ENCODE measurements at places on chromosomes 1 and 21. TPM values are rescaled to one million over a fixed set of nuclear protein-coding genes. Genes with fewer than 3 reads are reported as not detected.

The RNASEL gene
- 1.5 TPM for total RNA-seq

The PLEKHA6 gene
- 71.7 TPM for total RNA-seq

The FCRL1 gene
- total RNA-seq: not detected

The NOS1AP gene
- total RNA-seq: 4.9 TPM

The PRKAA2 gene
- 15.0 TPM for total RNA-seq

The HSD3B2 gene
- total RNA-seq: 0.42 TPM

The OR6K3 gene
- total RNA-seq: not detected

The COL6A2 gene
- total RNA-seq: 260 TPM

The LGR6 gene
- total RNA-seq: not detected

The LCE1F gene
- total RNA-seq: not detected

The IL20 gene
- total RNA-seq: not detected

The OR2T29 gene
- not detected for total RNA-seq

The IL12RB2 gene
- total RNA-seq: 0.04 TPM

The SYCP1 gene
- total RNA-seq: not detected

The KISS1 gene
- total RNA-seq: 1.4 TPM

The LIPI gene
- total RNA-seq: not detected

The NT5C1A gene
- total RNA-seq: 1.8 TPM

The BTBD8 gene
- total RNA-seq: 6.6 TPM

The C1QC gene
- total RNA-seq: not detected

The PRSS38 gene
- total RNA-seq: not detected

The TNFRSF14 gene
- 0.14 TPM for total RNA-seq

The VWA5B1 gene
- 0.27 TPM for total RNA-seq

The ATXN7L2 gene
- total RNA-seq: 14.7 TPM

The NBPF9 gene
- total RNA-seq: 12.7 TPM

Measured in cardiac muscle cell (in vitro differentiated cells and primary cell).